ENCODE measurements at places on chromosomes 2 and 18.

- no peak for DNase-seq
These were observed 14.3 kb downstream of the KCNH7 start for GRCh38 chr2:162824304-162824703.

DNA sequence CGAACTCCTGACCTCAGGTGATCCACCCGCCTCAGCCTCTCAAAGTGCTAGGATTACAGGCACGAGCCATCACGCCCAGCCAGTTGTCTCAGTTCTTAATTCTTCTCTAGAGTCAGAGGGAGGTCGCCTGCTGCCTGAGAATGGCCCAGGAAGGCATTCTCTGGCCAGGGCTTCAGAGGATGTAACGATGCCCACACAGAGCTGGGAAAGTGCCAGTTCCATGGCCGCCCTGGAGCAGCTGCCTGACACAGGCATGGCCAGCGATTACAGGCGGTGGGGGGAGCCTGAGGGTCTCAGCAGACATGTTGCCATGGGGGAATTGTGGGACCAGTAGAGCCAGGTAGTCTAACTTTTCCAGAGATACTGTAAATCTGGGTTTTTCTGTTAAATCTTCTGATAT lies 25.6 kb upstream of the DNMT3A start:
- DNase-seq = no peak

DNA sequence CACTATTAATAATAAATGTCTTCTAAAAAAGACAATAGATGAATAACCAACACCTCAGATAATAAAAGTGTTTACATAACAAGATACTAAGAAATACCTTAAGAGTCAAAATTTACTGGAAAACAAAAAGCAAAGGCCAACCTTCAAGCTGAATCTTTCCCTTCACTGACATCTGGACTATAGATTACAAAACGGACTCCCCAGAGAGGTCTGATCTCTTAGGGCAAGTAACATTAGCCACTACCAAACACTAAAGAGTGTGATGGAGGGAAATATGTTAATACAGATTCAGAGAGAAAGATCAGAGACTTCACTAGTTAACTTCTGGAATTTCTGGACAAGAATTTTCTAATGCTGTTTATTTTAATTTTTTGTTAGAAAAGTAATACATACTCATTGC lies 13.9 kb downstream of the CLASP1 start:
- DNase-seq = no peak

DNA sequence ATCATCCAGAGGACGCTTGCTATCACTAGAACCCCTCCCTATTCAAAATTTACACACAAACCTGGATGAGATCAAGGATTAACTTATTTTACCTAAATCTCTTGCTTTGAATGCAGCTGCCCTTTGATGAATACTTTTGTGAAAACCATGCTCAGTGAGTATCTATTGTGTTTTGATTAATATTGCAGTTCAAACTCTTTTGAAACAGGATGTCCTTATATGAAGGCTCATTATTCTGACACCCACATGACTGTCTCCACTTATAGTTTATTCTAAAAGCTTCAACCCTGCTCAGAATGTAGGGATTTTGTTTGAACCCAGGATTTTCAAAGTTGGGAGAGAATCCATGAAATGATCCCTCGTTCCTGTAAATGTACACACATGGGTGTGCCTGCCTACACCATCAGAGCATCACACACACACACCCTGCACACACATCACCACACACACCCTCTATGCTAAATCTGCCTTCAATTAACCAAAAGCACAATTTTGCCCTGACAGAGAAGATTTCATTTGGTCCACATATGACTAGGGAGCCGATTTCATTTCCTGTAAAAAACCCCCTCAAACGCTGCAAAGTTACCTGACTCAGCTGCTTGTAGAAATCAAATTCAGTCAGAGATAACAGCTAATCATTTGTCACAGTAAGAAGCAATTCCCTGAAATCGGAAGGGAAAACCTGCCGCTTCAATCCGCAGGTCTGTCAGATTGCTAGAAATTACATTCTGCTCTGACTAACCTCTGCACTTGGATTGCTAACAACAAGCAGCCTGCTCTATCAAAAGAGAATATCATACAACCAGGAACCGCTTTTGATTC lies 65.2 kb downstream of the ZEB2 start:
- no peak for DNase-seq

- no peak for DNase-seq
These were observed 21.9 kb upstream of the EMILIN2 start for GRCh38 chr18:2824865-2825264.

DNA sequence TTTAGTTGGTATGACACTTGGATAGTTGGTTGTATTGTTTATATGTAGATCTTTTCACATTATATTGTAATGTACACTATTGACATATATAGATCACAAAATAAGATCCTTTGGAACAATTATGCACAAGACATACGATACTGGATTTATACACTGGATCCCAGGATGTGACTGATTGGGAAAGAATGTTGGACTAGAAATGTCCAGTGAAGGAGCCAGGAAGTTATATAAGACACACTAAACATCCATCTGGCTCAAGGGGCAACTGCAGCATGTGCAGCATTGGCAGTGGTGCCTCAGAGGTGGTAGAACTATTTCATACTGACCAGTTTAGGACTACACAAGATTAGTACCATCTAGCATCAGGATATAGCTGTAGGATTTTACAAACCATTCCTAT lies 104.9 kb downstream of the TRABD2A start:
- no peak for DNase-seq

DNA sequence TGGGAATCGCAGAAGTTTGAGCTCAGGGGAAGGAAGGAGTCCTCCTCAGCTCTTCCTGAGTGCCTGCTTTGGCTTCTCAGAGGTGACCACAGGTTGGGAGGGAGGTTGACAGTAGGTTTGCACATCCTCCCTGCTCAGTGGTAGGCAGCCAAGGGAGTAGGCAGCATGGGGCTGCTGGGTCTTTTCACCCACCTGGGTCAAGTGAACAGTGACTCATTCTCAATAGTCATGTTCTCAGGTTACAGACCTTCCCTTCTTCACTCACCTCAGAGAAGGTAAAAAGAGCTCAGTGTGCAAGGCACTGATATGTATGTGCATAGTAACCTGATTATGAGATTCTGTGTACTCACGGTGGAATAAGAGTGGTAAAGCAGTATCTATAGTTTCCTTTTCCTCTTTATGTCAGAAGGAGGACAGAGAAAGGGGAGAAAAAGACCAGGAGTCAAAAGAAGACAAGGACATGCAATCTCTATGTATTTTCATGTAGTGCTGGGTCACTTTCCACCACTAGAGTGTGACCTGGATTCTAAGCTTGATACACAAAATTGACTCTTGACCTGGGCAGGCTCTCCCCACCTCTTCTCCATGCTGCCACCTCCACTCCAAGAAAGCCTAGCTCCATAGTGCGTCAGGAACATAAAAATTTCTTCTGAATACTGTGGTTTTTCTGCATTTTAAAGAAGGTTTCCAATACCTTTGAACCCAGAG lies 36.5 kb upstream of the ASNSD1 start:
- no peak for DNase-seq

DNA sequence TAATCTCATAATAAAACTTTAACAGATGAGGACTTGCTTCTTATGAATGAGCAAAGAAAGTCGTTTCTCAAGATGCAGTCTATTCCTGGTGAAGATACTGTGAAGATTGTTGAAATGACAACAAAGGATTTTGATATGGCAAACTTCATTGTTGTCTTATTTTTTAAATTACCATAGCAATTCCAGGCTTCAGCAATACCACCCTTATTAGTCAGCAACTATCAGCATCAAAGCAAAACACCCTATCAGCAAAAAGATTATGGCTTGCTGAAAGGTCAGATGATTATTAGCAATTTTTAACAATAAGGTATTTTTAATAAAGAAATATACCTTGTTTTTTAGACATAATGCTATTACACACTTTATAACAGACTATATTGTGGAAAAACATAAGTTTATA lies 88.3 kb downstream of the COL5A2 start:
- DNase-seq = no peak

DNA sequence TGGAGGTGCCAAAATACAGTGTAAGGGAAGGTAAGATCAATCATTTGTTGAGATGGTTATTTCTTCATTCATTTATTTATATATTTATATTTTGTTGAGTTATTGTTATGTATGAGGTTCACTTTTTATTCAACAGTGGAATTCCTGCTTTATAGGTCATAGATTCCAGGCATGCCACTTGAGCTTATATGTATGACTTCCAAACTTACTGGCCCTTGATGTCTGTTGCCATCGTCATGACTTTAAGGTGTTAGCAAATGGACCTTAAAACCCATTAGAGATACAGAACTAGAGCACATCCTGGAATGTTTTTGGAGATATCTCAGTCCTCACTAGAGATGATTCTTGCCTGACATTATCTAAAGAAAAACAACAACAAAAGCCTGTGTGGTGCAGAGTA lies 25.9 kb downstream of the CCDC85A start:
- DNase-seq = no peak

DNA sequence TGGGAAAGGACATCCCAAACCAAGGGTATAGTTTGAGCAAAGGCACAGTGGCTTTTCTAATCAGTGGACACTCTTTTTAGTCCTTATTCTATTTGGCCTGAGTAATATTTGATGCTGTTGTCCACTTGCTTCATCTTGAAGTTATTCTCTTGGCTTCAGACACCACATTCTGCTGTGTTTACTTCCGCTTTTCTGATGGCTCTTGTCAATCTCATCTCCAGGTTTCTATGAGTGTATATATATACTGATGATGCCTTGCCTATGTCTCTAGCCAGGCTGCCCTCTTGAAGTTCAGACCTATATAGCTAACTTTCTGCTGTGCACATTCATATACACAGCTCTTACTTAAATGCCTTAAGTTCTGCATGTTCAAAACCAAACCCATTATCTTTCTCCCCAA lies 83.1 kb downstream of the EFEMP1 start:
- no peak for DNase-seq

- no peak for DNase-seq
These were observed 315.9 kb upstream of the ZEB2 start for GRCh38 chr2:144835634-144836350.

GRCh38 chr18:49970319-49970718 lies 157.0 kb upstream of the ACAA2 start:
- no peak for DNase-seq

DNA sequence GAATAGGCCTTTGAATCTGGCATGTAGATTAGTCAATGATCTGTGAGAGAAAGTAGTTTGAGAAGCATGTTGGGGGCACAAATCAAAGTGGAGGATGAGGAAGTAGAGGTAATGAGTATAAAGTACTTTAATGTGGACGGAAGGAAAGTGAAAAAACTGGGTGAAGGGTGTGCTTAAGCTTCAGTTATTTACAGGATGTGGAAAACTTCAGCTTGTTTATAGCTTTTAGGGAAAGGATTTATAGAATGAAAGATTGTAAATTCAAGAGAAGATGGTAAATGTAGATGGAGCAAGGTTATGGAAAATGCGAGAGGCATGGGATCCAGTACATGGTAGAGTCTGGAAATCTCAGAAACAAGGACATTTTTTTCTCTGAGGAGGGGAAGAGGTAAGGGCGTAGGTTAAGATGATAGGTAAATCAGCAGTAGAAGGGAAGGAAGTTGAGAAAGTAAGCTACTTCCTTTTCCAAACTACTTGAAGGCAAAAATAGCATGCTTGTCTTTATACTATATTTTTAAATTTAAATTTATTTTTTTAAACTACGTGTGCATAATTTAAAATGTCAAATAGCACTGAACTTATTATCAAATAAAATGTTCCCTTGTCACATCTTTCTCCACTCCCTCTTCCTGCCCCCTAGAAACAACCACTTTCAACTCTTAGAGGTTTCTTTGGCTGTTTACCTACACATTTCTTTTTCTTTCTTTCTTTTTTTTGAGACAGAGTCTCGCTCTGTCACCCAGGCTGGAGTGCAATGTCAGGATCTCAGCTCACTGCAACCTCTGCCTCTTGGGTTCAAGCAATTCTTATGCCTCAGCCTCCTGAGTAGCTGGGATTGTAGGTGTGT lies 8.5 kb downstream of the FAM117B start:
- DNase-seq = no peak
